GDM1 (cell line): ENCODE measurements at places on chromosomes 12 and 14.

DNA sequence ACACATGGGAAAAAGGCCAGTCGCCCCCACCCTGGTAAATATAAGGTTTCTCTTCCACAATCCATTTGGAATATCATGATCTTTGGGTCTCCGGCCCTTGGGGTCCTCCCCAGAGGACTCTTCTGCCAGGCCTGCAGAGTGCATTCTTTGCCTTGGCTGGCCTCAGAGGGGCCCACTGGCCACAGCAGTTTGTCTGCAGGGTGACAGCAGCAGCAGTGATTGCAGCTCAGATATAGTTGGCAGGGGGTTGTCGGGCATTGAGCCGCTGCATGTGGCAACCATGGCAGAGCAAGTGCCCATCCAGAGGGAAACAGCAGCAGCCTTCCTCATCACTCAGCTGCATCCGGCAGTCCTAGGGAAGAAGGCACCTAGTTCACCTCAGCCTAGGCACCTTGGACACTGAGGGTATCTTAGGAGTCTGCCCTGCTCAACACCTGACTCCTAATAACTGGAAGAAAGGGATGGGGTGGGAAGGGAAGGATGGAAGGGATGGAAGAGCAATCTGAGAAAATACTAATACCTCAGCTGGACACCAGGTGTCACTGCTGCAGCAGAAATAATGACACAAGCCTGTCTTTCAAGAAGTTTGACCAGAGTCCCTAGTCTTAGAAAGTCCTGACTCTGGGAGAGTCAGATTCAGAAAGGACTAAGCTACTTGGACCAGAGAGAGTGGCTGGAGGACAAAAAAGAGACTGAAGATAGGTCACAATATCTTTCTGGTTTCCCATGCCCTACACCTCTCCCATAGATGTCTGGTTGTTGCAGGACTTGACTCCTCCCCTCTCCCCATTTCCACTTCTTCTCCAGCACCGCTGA is 8.9 kb downstream of the AJUBA start:
- DNase-seq: peak; percentile 8

DNA sequence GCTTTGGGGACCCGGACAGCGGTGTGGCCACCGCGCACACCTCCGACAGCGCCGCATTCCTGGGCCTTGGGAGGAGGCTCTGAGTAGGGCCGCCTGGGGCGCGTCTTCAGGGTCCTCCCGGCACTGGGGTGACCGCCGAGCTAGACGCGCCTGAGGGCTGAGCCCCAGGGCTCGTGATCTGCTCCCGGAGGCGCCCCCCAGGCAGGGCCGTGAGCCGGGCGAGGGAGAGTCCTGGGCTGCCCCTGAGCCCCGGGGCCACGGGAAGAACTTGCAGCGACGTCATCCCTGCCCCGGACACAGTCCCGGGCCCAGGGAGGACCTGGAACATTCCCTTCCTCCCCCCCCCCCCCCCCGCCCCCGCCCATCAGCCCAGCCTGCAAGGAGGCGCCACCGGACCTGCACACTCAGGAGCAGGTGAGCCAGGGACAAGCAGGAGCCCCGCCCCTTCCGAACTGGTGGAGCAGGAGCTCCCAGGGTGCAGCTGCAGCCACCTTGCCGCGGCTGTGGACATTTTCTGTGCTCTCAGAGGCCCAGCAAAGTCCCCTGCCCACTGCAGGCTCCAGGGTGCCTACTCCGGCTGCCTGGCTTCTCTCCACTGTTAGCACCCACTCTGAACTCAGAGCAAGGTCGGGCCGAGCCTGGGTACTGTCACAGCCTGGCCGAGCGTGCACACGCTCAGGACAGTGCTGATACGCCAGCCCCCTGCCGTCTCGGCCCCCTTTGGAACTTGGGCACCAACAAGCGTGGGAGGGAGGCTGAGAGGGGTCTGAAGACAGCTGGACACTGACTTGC is 50.7 kb downstream of the A2M start:
- DNase-seq: no peak

GRCh38 chr12:124757329-124757728 is 106.3 kb downstream of the SCARB1 start:
- no peak for DNase-seq

DNA sequence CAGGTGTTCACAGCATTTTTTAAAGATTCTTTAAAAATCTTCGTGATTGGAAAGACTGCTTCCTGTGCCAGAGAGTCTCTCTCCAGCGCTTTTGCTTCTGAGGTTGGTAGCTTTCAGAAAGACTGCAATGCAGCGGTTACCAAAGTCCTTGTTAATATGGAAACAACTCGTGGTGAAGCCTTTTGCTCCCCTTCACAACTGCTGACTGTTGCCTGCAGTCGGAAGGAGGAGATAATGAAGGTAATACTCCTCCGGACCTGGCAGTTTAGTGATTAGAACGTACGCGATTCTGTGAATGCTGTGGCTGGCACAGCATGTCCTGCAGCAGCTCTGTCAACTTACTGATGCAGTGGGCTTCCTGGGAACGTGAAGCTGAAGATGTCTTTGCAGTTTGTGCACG is 50.9 kb downstream of the TRAF3 start:
- DNase-seq: no peak

DNA sequence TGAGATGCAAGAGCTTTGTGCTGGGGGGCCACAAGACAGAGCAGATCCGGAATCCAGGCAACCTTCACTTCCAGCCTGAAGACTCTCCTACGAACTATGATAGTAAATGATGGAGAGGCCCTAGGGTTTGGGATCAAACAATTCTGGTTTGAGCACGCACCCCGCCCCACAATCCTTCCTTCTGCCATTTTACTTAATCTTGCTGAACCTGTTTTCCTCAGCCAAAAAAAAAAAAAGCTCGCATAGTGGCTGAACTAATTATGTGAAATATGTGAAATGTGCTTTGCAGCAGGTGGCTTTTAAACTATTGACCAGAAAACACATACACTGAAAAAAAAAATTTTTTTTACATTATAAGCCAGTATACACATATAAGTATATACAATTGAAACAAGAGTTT is 667 bp upstream of the ITFG2 start:
- no peak for DNase-seq

DNA sequence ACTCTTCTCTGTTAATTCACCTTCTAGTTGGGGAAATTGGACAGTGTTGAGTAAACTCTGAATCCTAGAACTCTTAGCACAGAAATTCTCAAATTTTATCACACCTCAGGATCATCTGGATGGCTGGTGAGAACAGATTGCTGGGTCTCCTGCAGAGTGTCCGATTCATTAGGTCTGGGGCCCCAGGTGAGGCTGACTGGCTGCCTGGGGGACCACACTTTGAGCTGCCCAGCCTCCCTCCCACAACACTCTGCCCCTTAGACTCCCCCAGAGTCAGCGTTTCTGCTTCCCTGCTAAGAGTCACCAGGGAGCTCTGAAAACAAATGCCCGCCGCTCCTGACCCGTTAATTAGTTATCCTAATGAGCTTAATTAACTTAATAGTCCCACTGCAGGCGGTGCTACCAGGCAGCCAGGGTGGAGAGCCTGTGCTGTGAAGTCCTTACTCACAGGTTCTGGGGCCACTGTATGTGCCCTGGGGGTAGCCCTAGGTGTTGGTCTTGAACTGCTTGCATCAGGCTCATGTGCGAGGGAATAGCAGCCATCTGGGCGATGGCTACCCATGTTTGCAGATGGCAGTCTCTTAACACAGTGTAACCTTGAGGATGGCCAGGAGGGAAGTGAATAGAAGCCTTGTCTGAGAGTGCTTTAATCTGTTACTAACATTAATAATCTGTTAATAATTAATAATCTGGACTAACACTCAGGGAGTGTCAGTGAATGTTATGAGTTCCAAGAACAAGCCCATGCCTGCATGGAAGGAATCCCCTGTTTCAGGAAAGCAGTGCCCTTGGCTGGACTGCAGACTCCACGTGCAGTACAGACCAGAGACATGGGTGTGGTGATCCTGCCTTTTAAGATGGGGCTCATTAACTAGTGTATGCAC is 35.6 kb downstream of the AACS start:
- DNase-seq: no peak
